NCI-H1436 (cell line): ENCODE measurements at places on chromosomes 5 and 9.

GRCh38 chr5:5968981-5969380 lies 409.4 kb downstream of the MED10 start:
- no peak for DNase-seq

GRCh38 chr5:171825051-171825450 lies 39.4 kb downstream of the SMIM23 start:
- DNase-seq = no peak

DNA sequence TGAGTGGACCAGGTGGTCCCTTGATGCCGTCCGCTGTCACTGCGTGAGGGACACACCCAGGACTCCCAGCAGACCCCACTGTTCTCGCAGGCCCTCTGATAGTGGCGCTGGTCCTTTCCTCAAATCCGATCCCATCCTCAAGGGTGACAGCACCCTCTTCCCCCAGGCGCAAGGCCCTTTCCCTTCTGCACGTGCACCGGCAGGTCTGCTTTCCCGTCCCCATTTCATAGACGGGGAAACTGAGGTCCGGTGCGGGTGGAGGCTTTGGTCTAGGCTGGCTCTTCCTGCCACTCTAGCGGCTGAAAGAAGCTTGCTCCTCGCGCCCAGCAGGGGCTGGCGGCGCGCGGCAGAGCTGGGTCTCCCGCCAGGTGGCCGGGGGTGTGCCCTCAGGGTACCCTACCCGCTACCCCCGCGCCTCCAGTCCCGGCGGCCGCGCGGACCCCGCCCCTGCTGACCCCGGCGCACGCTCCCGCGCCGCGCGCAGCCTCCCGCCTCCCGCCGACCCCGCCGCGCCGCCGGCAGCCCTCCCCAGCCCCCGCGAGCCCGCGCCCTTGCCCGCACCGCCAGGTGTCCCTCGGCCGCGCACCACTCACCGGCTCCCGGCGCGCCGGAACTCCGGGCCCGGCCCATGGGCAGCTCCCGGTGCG lies 453 bp downstream of the RASGEF1C start:
- no peak for DNase-seq

DNA sequence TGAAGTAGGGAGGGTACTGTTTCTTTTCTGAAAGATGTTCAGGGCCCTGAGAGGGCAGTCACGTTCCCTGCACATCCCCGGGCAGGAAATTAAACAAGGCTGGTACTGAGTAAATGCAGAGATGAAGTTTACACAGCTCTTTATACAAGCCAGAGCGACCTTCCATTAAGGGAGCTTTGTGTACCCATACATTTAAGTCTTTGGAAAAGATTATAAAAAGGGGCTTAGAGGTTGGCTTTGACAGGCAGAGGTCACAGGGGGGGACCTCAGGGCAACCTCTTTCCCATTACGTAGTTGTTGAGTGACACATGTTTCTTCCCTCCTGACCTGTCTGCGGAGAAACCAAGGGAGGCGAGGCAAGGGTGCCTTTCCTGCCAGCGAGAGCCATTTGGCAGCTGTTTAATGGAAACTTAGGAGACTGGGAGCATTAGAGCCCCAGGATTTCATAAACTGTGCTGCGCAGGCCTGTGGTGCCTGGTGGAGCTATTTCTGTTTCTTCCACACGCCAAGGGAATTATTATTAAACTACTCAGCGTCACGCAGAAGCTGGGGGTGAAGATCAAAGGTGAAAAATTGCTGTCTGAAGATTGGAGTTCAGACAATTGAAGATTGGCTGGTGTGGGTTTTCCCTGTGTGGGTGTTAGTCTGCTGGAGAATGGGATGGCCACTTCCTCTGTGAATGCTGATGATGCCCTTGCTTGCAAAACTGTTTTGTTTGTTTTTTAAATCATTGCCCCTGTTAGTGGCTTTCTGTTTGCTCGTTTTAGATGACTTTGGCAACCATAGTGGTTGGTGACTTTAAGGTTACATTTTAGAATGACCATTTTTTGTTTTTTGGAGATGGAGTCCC lies 3.2 kb upstream of the SMIM32 start:
- no peak for DNase-seq

- DNase-seq = no peak
Measured at GRCh38 chr9:13500034-13500433, 220.5 kb upstream of the MPDZ start.

DNA sequence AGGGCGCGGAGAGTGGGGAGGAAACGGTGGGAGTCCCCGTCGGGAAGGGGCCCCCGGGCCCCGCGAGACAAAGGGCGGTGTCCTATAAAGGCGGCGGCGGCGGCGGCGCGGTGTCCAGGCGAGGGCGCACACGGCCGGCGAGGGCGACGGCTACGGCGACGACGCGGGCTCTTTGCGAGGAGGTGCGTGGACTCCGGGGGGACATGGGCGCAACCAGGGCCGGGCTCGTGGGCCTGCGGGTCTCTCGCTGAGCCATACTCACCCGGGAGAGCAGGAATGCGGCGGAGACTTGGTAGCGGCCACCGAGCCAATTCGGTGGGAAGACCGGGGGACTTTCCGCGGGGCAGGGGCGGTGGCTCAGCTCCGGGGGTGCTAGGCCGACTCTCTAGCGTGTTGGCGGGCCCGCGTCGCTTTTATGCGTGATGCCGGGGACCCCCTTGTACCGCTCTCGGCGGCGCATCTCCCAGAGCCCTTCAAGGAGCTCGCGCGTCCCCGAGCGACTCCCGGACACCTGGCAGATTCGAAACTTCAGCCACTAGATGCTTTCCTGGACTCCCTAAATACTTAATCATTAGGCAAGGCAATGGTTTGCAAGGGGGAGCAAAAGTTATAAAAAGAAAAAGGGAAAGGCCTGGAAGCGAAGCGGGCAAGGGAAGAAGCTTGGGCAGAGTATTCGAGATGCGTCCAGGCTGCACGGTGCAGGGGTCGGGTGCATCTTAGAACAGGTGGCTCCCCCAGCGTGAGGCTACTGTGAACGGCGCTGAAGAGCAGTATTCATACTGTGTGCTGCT lies 5.9 kb upstream of the TAL2 start:
- peak; percentile 26 for DNase-seq

- DNase-seq = no peak
Measured at GRCh38 chr9:134656334-134657006, 14.9 kb downstream of the COL5A1 start.

- DNase-seq = no peak
Measured at GRCh38 chr9:94865582-94866452, 139.3 kb downstream of the AOPEP start.

GRCh38 chr5:4258170-4258569 lies 662.5 kb downstream of the IRX1 start:
- no peak for DNase-seq

DNA sequence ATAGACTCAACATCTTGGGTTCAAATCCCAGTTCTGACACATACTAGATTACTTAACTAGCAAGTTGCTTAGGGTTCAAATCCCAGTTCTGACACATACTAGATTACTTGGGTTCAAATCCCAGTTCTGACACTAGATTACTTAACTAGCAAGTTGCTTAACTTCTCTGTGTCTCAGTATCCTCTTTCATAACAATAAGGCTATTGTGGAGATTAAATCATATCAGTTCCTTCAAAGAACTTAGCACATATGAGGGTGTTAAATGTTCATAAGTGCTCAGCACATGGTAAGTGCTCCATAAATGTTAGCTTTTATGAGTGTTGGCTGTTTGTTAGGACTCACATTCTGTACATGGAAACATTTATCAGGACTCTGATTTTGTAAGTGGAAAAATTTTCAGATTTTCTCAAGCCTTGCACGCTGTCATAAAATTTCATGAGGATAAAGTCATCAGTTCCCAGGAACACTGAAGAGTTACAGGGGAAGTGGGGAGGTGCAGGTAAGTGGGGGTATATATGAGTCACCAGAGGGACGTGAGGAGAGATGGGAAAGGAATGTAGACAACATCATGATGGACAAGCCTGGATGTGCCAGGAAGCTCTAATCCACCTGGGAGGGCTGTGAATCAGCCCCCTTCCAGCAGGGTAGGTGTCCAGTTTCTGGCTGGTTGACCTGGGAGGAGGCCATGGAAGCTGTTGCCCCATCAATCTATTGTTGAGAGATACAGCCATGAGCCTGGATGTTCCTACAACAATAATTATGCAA lies 532.2 kb upstream of the WWC1 start:
- DNase-seq = no peak

DNA sequence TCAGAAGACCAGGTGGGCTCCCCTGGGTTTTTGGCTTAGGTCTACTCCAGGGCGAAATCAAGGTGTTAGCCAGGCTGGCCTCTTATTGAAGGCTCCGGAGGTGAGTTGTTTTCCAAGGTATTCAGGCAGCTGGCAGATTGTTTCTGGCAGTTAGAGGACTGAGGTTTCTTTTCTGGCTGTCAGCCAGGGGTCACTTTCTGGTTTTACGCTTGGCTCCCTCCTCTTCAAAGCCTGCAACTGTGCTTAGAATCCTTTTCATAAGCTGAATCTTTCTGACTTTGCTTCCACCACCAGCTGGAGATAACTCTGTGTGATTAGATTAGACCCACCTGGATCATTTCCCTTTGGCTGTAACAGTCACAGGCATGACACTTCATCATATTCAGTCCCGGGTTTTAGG lies 24.6 kb downstream of the RFK start:
- peak; percentile 24 for DNase-seq

DNA sequence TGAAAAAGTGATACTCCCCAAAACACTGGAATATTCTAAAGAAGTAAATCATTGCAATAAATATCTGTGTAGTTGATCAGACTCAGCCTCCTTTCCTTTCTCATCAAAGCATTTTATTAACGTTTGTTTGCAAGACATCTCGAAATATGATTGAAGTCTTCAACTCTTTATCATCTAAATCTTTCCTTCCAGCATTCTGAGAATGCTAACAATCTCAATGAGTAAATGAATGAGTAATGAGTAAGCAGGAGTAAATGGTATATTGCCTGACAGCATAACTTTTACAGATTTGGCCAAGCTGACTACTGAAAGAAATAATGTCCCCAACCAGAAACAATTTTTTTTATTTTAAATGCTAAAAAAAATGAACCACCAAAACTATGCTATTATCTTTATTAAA lies 157.1 kb downstream of the SLCO4C1 start:
- no peak for DNase-seq

DNA sequence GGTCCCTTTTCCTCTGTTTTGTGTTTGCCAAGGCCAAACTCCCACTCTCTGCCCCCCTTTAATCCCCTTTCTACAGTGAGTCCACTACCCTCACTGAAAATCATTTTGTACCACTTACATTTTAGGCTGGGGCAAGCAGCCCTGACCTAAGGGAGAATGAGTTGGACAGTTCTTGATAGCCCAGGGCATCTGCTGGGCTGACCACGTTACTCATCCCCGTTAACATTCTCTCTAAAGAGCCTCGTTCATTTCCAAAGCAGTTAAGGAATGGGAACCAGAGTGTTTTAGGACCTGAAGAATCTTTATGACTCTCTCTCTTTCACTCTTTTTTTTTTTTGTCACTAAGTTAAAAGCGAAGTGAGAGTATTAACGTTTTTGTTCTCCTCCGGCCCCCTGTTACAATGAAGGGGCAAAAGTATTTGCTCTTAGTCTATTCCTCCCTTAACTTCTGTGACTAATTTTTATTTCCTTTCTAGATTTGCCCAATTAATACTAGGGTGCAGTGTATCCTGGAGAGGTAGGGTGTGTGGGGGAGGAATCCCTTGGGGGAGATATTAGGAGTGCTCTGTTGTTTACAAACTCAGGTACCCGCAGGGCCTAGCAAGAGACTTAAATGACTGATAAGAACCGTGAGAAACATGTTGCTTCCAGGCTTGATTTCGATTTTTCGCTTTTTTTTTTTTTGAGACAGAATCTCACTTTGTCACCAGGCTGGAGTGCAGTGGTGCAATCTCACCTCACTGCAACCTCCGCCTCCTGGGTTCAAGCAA lies 14.7 kb downstream of the GM2A start:
- DNase-seq = no peak

DNA sequence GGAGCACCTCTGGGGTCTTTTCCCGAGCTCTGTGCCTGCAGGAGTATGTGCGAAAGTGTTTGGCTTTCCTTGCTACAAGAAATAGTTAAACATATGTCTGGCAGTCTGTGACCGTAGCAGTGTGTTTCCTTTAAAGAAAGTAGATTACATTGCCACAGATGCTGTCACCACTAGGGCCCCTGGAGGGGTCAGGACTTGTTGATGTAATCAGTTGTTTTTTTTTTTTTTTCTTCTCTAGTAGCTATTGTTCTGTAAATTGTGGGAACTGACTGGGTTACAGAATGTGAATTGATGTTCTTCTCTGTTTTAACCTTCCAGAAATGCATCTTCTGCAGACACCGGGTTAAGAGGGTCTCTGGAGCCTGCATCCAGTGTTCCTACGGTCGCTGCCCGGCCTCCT lies 345.6 kb downstream of the KDM4C start:
- DNase-seq = no peak

- DNase-seq = no peak
Measured at GRCh38 chr5:33938881-33939280, 2.7 kb downstream of the RXFP3 start.

- DNase-seq = no peak
Measured at GRCh38 chr5:32842813-32843530, 131.9 kb downstream of the NPR3 start.

DNA sequence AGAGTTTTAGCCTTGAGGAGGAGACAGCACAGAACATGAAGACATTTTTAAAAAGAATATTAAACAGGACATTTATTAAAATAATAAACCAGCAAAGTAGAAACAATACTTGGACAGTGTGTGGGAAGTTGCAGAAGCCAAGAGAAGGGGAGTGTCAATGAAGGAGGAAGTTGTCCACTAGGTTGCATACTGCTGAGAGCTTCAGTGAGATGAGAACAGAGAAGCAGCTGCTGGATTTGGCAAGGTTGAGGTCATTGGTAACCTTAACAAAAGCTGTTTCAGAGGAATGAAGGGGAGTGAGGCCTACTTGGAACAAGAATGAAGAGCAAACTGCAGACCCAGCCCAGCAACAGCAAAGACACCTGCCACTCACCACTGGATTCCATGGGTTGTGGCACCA lies 11.4 kb downstream of the BHMT start:
- DNase-seq = no peak

DNA sequence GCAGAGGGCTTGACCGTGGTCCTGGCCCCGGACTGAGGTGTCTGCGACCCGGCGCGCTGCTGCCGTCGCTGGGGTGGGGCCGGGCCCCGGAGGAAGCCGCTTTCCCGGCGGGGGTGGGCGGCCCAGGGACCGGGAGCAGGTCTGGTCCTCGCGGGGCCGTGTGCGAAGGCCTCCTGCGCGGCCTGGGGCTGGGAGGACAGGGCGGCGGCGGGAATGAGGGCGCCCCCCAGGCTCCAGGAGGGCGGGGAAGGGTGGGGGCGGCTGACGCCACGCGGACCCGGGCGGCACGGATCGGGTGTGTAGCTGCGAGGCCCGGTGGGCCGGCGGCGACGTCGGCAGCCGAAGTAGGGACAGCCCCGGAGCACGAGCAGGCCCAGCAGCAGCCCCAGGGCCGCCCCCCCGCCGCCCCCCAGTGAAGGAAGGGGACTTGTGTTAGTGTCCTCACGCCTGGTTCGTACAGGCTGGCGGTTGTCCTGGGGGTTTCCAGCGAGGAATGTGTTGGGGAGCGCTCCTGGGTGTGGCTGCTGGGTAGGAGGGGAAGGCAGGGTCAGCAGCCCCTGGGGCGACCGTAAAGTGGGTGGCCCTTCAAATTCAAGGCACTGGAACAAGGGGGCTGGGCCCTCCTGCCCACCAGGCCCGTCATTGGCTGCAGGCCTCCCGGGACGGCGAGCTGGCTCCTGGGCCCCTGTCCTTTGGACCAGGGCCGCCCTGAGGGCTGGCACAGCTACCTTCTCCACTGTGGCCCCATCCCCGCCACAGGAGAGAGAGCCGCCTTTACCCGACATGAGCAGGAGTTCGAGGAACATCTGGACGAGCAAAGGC lies 597 bp upstream of the TMEM250 start:
- no peak for DNase-seq

- DNase-seq = no peak
Measured at GRCh38 chr5:17216974-17217492, 398 bp upstream of the BASP1 start.
